ENCODE measurements at places on chromosomes 6 and 20.

DNA sequence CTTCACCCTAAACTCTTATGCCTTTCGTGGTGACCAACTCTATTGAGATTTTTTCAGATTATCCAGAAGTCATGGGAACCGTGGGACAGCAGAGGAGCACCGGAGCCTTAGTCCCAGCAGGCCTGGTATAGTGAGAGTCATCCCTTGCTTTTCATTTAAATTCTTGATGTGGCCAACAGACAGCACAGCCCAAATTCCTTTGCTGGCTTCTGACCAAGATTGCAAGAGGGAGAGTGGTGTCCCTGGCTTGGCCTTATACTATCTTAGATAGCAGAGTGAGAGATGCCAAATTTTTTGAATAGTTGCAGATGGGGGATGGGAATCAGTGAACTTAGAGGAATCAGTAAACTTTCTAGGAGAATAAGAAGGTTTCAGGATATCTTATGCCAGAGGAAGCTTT, 7.8 kb downstream of the STX11 start:
- H3K36me3 ChIP-seq = no peaks in the 10 kb centered on the region
- H3K4me3 ChIP-seq = no peak overlapping the region
- peaks cover 25% of the 10 kb centered on the region for H3K4me1 ChIP-seq
- no peaks in the 10 kb centered on the region for H3K27me3 ChIP-seq
- no peak for DNase-seq
- H3K27ac ChIP-seq = peak overlapping the region; percentile 25

DNA sequence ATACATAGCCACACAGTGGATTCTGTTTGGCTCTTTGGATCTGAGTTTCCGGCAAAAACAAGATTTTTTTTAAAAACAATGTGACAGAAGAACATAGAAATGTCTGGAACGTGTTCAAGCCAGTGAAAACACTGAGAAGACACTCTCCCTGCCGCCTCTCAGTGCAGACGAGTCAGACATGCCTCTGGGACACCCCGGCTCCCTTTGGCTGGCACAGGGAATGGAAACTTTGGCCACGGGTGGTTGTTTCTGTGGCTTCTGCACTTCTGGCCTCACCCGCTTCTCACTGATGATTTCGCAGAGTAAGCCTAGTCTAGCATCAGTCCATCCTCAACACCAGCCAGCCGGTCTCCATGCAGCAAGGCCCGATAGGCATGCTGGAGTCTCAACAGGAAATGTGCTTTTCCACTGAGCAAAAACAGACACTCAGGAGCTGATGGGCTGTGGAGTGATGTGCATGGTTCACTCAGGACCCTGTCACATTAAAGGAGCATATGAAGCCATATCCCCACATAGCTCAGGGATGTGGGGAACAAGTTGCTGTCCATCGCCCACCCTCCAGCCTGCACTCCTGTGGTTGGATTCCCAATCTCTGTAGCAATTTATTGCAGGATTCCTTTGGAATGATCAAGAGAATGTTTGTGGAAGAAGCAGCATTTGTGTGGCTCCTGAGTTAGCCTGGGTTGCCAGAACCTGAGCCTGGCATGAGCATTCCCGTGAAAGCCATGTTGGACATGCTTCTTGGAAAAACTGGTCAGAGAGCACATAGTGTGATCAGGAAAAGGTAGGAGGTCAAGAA, 262.0 kb upstream of the RIN2 start:
- H3K4me1 ChIP-seq = no peaks in the 10 kb centered on the region
- DNase-seq = no peak
- H3K27ac ChIP-seq = no peak overlapping the region
- H3K36me3 ChIP-seq = no peaks in the 10 kb centered on the region

DNA sequence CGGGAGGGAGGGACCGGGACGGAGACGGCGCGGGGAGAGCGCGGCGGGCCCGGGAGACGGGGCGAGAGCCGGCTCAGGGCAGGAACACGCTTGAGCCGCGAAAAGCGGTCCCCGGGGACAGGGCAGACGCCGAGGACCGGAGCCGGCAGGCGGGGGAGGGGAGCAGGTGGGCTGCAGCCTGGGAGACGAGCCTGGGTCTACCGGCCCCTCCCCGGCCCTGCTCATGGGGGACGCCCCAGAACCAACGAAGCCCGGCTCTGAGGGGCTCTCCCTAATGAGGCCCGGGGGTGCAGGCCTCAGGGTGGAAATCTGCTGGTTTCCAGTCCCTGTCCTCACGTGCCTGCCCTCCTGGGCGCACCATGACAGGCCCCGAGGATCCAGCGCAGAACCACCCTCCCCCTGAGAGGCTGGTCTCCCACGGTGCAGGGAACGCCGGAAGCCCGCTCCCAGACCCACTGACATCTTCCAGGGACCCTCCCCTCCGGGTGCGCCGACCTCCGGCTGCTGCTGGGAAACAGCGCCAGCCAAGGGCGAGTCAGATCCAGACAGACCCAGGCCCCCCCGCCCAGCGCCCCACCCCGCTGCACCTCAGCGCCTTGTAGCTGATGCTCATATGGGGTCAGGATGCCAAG, 571 bp upstream of the EEF1A2 start:
- no peaks in the 10 kb centered on the region for H3K36me3 ChIP-seq
- H3K4me3 ChIP-seq = no peak overlapping the region
- DNase-seq = no peak
- H3K27ac ChIP-seq = no peak overlapping the region
- peaks cover 9% of the 10 kb centered on the region for H3K27me3 ChIP-seq
- H3K4me1 ChIP-seq = peaks cover 2% of the 10 kb centered on the region

GRCh38 chr6:44976677-44977641, 351.2 kb upstream of the RUNX2 start:
- H3K36me3 ChIP-seq = peaks cover 11% of the 10 kb centered on the region
- peaks cover 4% of the 10 kb centered on the region for H3K4me1 ChIP-seq
- no peak overlapping the region for H3K4me3 ChIP-seq
- no peak overlapping the region for H3K27ac ChIP-seq

- H3K27ac ChIP-seq = no peak overlapping the region
Observed at GRCh38 chr6:64807785-64808184, 899.2 kb downstream of the EYS start.

DNA sequence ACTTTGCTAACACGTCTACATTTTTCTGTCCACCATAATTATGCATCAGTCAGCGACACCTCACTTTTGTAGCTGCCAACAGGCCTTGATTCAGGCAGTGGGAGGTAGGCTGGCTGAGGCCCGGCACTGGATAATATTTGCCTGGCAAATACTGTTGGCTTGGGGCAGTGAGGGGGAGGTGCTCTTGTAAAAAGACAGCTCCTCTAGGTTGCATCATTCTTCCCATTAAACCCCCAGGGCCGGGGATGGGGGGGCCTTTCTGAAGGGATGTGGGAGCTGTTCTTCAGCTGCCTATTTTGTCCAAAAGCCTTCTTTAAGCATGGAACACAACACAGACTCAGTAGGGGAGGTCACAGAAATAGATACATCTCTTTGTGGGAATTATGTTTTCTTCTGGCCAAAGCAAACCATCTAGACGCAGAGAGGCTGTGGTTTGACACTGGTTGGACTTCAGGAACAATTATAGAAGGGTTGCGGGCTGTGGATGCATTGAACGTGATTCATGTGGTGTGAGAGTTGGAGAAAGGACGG, 338.3 kb upstream of the NT5E start:
- no peak overlapping the region for H3K4me3 ChIP-seq
- no peaks in the 10 kb centered on the region for H3K36me3 ChIP-seq
- H3K4me1 ChIP-seq = no peaks in the 10 kb centered on the region
- H3K27me3 ChIP-seq = no peaks in the 10 kb centered on the region
- DNase-seq = no peak

DNA sequence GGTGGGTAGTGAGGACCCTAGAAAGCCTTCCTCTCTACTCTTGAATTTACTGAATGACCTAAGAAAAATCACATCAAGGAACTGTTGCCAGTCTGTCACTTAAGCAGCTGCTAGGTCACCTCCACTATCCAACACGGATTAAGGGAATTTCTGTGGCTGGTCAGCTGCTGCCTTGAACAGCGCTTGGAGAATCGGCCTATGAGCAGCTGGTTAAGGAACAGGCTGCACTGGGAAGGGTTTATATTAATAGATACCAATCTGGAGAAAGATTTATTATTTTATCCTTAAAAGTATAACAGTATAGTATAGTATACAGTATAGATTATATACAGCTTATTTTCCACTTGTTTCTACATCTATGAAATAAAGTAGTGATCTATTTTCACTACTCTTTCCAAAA, 6.5 kb downstream of the PTPRK start:
- peaks cover 1% of the 10 kb centered on the region for H3K36me3 ChIP-seq
- H3K27ac ChIP-seq = peak overlapping the region; percentile 27
- H3K4me1 ChIP-seq = peaks cover 84% of the 10 kb centered on the region
- no peaks in the 10 kb centered on the region for H3K27me3 ChIP-seq

DNA sequence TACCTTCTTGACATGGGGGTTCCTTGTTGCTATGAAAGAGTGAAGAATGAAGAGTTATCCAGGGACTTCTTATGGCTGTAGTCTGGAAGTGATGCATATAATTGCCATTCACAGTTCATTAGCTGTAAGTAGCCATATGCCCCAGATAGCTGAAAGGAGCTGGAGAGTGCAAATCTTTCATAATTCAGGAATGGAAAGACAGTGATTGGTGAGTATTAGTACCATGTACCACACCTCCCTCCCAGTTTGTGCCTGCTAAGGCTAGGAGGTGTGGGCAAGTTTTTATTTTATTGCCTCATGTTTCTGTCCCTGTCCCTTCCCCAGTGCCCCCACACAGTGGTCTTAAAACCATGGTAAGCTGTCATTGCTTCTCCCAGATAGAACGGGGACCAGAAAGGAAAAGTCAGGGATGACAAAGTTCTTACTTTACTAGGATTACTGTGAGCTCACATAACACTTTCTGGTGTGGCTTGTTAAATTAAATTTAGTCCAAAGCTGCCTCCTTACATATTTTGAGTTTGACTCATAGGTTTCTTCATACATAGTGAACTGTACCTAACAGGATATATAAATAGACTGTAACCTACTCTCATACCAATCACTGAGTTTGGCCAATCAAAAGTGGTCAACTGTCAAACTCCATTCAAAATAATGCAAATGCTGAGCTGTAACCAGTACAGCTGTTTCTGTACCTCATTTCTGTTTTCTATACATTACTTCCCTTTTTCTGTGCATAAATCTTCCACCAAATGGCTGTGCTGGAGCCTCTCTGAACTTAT, 119.4 kb downstream of the RFPL4B start:
- no peaks in the 10 kb centered on the region for H3K27me3 ChIP-seq
- H3K36me3 ChIP-seq = peaks cover 4% of the 10 kb centered on the region
- no peak overlapping the region for H3K4me3 ChIP-seq
- no peak for DNase-seq

GRCh38 chr6:7541175-7542064, at the start of gene DSP:
TSS of gene DSP (plus strand) at chr6:7541671. CDS start at chr6:7541916, 245 bp downstream.
- H3K4me1 ChIP-seq = peaks cover 49% of the 10 kb centered on the region
- no peaks in the 10 kb centered on the region for H3K27me3 ChIP-seq
- peak within 1 kb of the TSS; percentile 96 for H3K4me3 ChIP-seq

GRCh38 chr6:82076916-82077315, 170.6 kb downstream of the IBTK start:
- H3K27me3 ChIP-seq = no peaks in the 10 kb centered on the region
- no peak overlapping the region for H3K4me3 ChIP-seq
- H3K27ac ChIP-seq = no peak overlapping the region
- no peak for DNase-seq
- no peaks in the 10 kb centered on the region for H3K36me3 ChIP-seq

- DNase-seq = no peak
- H3K36me3 ChIP-seq = no peaks in the 10 kb centered on the region
- H3K27me3 ChIP-seq = peaks cover 10% of the 10 kb centered on the region
- H3K4me3 ChIP-seq = no peak overlapping the region
- H3K27ac ChIP-seq = no peak overlapping the region
- H3K4me1 ChIP-seq = no peaks in the 10 kb centered on the region
Observed at GRCh38 chr6:121382467-121383121, 48.3 kb upstream of the TBC1D32 start.

DNA sequence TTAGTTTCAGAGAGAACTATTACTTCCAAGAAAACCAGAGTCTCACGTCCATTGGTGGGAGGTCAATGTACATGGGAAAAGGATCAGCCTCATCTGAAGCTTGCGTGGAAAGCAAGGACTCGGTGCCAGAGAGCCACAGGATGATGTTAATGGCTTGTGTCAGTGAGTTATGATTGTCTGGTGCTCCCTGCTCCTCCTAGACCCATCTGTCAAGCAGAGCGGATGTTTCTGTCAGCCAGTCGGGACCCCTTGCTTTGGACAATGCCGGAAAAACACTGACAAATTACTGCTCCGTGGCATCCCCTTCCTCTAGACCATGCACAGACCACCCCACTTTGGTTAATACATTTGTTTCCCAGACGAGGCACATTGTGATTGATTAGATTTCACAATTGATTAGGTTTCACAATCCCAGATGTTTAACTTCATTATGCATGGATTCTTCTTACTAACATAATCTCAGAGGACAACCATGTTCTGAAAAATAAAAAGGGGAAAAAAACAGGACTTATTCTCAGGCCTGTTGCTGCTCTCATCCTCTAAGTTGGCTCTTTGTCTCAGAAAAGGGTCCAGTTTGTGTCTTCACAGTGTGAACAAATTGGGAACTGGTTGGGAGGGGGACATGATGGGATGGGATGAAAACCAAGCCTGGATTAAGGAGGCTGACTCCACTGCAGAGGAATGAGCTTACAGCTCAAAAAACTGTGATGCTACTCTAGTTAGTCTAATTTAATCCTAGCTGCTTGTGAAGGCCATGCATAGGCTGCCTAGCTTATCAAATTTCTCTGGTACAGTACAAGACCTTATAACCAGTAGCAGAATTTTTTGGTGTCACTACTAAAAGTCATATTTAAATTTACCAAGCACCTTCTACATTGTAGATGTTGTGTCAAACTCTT, 51.9 kb downstream of the UNC5CL start:
- DNase-seq = no peak
- H3K27me3 ChIP-seq = peaks cover 54% of the 10 kb centered on the region
- H3K4me3 ChIP-seq = no peak overlapping the region
- no peaks in the 10 kb centered on the region for H3K4me1 ChIP-seq
- H3K36me3 ChIP-seq = no peaks in the 10 kb centered on the region

GRCh38 chr6:170036916-170037315, 254.0 kb downstream of the DLL1 start:
- no peaks in the 10 kb centered on the region for H3K27me3 ChIP-seq
- H3K27ac ChIP-seq = no peak overlapping the region
- H3K4me1 ChIP-seq = no peaks in the 10 kb centered on the region
- no peak for DNase-seq
- no peak overlapping the region for H3K4me3 ChIP-seq

GRCh38 chr20:33211817-33212424, 5.2 kb upstream of the BPIFA3 start:
- DNase-seq = no peak
- no peaks in the 10 kb centered on the region for H3K36me3 ChIP-seq
- no peak overlapping the region for H3K27ac ChIP-seq
- H3K27me3 ChIP-seq = peaks cover 9% of the 10 kb centered on the region
- no peaks in the 10 kb centered on the region for H3K4me1 ChIP-seq

DNA sequence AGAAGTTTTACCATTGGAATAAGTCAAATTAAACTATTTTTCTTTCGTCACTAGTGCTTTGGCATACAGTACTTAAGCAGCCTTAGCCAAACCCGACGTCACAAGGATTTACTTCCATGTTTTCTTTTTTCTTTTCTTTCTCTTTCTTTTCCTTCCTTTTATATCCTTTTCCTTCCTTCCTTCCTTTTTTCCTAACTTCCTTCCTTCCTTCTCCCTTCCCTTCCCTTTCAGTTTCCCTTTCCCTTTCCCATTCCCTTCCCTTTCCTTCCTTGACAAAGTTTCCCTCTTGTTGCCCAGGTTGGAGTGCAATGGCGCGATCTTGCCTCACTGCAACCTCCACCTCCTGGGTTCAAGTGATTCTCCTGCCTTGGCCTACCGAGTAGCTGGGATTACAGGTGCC, 9.9 kb downstream of the ULBP3 start:
- DNase-seq = no peak
- peaks cover 4% of the 10 kb centered on the region for H3K36me3 ChIP-seq
- H3K27ac ChIP-seq = no peak overlapping the region
- H3K4me3 ChIP-seq = no peak overlapping the region
- H3K4me1 ChIP-seq = no peaks in the 10 kb centered on the region
